ENCODE measurements at places on chromosomes 2 and 18. TPM values are rescaled to one million over a fixed set of nuclear protein-coding genes. Genes with fewer than 3 reads are reported as not detected.

- DNase-seq = no peak
These were observed 14.3 kb upstream of the CD28 start for GRCh38 chr2:203692031-203692710.

GRCh38 chr2:118085173-118086023, 2.9 kb upstream of the INSIG2 start:
- DNase-seq = no peak

DNA sequence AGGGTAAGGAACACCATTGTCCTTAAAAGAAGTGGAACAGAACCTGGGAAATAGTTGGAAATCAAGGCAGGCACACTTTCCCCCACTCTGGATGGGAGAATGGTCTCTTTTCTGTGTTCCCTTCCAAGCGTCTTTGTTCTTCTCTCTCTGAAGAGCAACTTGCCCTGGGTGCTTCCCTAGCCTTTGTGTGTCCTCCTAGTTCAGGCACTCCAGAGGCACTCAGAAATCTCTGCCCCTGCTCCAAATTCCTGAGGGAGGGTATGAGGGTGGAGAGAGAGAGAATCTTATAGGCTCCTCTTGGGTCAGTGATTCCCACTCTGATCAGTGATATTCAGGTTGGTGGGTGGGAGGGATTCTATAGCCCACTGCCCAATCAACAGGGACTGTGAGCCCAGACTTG, 8.8 kb upstream of the SIX2 start:
- DNase-seq = no peak

GRCh38 chr18:2850816-2851215, 4.0 kb downstream of the EMILIN2 start:
- DNase-seq = no peak

DNA sequence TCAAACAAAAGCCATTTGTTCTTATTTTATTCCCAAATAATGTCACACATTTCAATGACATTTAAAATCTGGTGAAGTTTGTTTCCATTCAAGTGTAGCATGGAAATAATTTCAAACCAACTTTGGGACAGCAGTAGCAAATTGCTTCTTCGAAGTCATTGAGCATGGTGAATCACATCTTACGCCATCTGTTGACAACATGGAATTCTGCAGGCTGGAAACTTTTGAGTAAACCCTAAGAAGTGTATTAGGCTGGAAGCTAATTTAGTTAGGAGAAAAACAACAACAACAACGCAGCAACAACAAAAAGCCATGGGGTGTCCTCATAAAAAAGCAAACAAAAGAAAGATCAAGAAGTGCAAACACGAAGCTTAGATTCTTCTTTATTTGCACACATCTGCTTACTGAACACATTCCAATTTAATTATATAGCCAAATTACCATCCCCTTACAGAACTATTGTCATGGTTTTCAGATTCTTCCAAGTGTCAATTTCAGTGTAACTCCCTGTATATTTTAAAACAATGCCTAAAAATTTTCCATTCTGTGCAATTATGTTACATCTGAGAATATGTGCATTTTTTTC, 659.0 kb upstream of the CDH7 start:
- DNase-seq = no peak

DNA sequence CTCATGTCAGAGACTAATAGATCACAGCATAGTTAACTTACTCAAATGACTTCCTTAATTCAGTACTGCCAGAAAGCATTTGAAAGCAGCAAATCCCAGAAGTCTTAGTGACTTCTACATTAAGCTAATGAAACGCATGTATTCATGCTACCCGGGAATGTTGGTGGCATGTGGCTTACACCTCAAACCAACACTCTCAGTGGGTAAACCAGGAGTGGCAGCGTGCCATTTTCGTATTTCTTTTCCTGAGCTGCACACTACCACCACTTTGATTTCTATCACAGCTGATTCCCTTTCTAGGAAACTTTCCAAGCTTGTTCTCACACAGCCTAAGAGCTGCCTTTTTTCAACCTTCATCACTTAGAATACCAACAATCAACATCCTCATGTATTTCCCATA, 646.6 kb downstream of the NRXN1 start:
- no peak for DNase-seq

GRCh38 chr2:219484343-219485200, 14.1 kb upstream of the GMPPA start:
- DNase-seq = no peak

- DNase-seq = no peak
These were observed 118.9 kb downstream of the CCDC102B start for GRCh38 chr18:68916734-68917133.

DNA sequence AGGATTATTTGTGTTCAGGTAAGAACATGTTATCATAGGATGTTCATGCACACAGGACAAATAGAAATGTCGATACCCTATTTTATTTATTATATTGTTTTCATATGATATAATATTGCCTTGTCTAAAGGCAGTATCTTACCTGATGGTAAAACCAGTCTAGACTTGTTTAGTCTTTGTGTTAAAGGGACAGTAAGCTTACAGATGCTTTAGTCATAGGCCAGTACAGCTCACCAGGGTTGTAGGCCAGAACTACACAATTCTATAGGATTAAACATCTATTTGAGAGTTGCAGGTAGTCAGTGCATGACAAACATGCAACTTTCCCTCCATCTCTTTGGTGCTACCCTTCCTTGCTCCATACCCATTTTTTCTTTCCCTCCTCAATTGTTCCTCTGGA, 158.5 kb downstream of the GALNT3 start:
- no peak for DNase-seq

DNA sequence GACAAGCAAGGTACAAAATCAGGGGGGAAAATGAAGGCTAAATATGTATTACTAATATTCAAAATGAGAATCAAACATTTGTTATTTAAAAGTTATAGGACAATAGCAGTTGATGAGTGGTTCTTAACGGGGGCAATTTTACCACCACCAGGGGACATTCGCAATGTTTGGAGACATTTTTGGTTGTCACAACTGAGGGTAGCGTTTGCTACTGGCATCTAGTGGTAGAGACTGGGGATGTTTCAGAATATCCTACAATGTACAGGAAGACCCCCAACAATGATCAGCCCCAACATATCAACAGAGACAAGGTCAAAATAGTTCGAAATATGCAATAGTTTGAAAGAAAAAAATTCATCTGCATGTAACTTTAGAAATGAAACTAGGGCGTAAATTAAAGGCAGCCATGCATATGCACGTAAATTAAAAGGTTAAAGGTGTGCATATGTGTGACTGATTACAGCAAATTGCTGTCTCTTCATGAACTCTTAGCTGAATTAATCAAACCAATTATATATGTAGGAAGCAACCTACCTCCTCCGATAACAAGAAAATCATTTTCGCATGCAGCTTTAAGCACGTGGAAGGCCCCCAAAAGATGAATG, 61.2 kb upstream of the CUL3 start:
- no peak for DNase-seq

DNA sequence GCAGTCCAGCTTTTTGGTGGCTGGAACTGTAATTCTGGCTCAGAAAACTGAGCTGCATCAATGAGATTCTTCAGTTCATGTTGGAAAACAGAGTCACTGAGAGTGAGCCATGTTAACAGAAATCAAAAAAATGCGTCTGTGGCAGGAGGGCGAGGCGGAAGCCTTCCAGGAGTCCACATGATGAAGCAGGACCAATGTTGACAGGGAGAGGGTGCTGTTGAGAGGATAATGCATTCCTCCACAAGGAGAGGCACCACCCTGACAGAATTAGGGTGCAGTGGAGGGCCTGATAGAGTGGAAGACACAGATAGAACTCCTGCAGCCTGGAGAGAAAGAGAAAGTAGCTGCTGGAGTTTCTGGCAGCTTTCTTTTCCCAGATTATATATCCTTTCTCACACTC, 111.5 kb downstream of the MGAT5 start:
- no peak for DNase-seq

DNA sequence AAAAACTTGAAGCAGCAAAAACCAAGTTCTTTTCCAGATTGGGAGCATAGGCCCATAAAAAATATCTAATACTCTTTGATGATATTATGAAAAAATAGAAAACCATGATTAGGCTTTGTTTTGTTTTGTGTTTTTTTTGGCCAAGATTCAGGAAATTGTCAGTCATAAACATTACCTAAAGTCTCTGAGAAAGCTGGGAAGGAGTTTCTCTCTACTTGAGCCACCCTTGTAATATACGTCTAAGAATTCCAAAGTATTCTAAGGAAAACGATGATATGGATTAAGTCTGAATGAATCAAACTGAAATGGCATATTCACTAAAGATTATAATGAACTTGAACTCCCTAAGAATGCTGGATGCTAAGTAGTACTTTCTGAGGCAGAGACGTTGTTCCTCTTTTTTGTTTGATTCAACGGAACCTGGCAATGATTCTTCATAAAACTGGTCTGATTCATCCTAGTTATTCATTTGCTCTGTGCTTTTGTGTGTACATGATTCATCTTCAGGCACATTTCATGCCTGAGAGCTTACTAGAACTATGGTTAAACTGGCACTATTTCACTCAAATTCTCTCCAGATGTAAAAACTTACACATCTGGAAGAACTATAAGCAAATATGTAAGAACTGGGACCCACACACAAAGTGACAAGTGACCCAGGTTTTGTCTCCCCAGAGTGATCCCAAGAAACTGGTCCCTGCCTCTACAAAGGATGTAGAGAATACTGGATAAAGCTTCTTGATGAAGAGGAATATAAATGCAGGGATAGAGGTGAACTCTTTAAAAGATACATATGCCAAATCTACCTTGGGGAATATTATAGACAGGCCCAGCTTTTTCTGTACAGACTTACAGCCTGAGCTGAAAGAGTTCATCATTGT, 159.7 kb downstream of the DOCK10 start:
- DNase-seq = no peak

DNA sequence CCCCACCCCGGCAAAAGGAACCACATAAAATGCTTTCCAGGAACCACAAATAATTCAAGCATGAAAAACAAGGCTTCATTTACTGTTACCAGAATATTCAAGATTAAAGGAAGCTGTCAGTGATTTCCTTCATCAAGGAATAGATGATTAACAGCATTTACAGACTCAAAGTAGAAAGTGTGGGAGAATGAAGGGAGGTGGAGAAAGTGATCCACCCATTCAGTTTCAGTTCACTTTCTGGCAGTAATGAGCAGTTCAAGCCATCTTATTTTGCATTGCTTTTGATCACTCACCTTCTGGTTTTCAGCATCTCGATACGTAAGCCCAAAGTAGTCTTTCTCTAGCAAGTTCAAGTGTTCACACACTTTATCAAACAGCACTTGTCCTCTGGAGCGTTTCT, 99.0 kb downstream of the EPB41L3 start:
- no peak for DNase-seq

GRCh38 chr2:239400596-239401066, at the start of gene HDAC4:
Gene HDAC4, minus strand, starts transcription at chr2:239401020. Its CDS starts 48,321 bp downstream, at chr2:239352699.
- DNase-seq = no peak

IRS1 gene
- 18.8 TPM for total RNA-seq

SPATA3 gene
- total RNA-seq = not detected

FOXI3 gene
- not detected for total RNA-seq

CAPN13 gene
- total RNA-seq = 1.1 TPM

TUBA4A gene
- 84.6 TPM for total RNA-seq

DCC gene
- not detected for total RNA-seq

UPP2 gene
- not detected for total RNA-seq
